ENCODE measurements at places on chromosomes 5 and 9.

DNA sequence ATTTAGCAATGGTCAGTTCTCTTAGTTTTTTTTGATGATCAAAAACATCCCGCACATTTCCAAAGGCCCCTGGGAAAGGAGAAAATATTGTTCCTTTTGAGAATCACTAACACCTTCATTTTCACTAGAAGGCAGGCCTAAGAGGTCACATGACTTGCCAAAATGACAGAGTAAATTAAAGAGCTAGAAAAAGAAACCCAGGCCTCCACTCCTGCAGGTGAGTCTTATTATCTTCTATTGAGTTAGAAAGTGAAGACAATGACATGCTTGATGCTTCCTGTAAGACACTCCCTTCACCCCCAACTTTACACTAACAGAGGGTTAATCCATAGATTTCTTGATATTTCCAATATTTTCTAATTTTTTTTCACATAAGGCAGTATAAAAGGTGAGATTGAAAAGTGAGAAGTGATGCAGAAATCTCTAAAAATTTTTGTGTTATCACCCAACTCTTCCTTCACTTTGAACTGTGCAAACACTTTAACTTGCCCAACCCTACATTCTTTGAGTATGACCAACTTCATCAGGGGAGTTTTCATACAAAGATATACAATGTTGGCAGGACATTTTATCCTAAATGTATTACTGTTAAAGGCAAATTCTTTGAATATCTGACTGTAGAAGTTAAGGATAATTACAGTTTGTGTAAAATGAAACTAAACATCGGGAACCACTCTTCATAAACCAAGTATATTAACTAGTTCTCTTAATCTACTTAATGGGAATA, 57.1 kb downstream of the SUB1 start:
- DNase-seq, result no peak

GRCh38 chr5:170599756-170600155, 95.9 kb downstream of the KCNIP1 start:
- DNase-seq, result no peak

- no peak for DNase-seq
These were observed 231.1 kb upstream of the NUDT12 start for GRCh38 chr5:103793595-103794182.

- DNase-seq, result no peak
These were observed 29.5 kb upstream of the NFIB start for GRCh38 chr9:14343261-14344031.

DNA sequence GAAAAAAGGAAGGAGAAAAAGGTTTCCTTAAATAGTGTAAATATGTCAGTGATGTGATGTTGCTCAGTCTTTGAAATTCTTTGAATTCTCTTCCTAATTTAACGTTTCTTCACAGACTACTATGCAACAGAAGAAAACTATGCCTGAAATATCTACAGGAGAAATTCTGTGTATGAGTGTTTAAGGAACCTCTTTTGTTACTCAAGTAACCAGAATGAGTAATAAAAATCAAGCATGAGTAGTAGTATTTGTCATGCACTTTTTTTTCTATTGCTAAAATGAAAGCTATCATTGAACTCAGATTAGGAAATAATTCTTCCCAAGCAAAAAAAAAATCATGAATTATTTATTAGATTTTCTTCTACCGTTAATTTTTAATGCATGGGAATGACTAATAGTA, 20.3 kb upstream of the THG1L start:
- no peak for DNase-seq

GRCh38 chr5:83927140-83927733, 206.6 kb upstream of the HAPLN1 start:
- DNase-seq, result peak; percentile 7

DNA sequence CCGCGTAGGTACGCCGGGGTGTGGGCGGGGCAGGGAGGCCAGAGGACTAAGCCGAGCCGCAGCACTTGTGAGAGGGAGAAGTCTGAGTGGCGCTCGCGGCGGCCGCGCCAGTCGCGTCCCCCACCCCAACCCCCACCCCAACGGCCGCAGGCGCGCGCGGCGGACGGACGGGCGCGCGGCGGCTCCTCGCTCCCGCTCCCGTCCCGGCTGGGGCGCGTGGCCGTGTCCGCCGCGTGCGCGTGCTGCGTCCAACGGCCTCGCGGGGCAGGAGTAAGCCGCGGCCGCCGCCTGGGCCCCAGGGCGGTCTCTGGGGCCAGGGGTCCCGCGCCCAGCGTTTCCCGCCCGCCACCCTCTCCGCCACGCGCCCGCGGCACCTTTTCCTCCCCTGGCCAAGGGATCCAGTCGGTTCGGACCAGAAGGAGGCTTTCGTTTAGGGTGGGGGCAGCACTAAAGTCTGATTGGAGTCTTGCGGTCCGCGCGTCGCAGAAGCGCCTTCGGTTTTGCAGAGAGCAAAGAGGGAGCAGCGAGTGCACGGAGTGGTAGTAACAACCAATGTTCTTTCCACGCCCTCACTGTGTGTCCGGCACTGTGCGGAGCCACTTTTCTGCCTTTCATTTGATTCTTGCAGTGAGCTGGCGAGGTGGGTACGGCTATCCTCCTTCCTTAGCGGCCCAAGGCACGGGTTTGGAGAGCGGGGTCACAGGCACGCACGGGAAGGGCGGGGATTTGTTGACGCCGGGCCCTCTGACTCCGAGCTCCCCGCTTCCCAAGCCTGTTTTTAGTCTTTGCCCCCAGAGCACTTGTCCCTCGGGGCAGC, 483 bp downstream of the G3BP1 start:
- peak; percentile 38 for DNase-seq

DNA sequence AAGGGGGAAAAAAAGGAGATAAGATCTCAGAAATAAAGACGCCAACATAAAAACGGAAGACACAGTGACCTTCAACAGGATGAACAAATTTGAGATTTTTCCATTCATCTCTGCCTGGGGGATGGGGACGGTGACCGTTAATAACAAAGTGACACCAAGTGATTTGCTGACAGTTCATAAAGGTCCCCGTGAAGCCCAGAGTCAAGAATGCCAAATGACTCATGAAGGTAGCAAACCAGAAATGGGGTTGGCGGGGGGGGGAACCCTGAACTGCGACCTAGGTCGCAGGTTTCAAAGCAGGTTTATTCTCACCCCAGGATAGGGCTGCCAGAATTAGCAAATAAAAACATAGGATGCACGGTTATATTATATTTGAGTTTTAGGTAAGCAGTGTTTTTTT, 21.1 kb upstream of the SHB start:
- no peak for DNase-seq

DNA sequence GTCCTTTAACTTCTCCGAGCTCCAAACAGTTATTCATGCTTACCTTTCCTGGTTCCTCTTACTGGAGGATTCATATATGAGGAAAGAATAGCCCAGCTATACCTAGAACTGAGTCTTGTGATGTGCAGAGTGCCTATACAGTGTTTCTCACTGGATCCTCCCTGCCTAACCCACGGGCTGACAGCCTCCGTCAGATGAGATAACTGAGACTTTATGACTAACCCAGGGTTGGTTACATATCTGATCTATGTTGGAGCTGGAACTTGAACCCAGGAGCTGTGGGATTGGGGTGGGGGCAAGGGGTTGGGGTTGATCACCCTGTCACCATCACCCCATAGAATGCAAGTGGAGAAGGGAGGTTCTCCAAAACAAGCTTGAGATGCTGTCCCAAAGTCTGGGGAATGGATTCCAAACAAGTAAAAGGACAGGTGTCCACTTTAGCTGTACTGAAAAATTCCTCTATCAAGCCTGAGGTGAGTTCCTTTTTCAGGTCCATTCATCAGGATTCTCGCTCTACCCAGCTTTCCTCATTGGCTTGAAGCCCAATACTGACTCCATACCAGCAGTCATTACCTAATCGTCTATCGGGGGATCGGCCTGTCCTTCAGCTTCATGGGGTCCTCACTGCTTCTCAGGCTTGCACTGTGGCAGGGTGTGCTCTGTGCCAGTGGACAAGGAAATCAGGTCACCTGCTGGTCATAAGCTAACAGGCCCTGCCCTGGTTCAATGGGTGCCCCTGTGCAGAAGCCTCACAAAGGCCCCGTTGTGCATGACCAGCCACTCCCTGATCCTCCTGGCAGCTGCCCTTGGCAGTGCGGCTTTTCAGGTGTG, 100.6 kb downstream of the ARHGAP26 start:
- DNase-seq, result no peak

DNA sequence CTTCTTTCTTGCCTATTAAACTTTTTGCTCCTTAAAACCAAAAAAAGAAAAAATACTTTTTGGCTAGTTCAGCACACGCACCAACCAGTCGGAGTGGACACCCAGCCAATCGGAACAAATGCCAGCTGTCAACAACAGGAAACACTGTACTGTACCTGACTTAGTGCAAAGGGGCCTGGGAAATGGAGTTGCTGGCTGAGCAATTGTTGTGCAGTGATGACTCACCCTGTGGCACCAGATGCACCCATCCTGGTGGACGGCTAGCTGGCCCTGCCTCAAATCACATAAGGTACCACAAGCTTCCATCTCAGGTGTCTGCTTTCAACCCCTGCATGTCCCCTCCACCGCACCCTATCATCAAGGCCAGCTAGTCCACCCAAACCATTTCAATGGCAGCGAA, 20.9 kb downstream of the FOXE1 start:
- no peak for DNase-seq

GRCh38 chr5:36728697-36729543, 122.5 kb downstream of the SLC1A3 start:
- DNase-seq, result no peak

DNA sequence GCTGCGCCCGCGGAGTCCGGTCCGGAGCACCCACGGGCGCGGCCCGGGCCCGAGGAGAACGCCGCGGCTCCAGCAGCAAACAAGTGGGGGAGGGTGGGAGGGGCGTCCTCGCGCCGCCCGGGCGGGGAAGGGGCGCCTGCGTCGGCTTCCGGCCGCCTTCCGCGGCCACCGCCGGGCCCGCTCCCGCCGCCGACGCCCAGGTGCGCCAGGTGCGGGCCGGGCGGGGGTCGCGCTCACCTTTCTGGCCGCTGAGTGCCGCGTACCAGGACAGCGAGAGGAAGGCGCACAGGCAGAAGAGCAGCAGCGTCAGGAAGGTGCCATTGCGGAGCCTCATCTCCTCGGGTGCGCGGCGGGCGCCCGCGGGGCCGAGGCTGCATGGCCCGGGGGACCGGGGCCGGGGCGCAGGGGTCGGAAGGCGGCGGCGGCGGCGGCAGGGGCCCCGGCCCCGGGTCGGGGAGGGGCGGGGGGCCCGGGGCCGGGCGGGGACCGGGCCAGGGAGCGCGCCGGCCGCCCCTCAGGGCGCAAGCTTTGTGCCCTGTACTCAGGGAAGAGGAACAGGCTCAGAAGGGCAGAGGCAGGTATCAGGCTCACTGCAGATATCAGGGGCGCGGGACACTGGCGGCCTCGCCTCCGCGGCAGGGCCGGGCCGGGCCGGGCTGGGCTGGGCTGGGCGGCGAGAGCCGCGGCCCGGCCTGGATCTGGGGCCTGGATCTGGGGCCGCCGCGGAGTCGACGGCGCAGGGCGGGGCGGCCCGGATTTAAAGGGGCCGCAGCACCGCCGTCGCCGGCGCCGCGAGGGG, at the start of gene MGAT4B:
Gene MGAT4B (minus strand): TSS at position 617 of the 799 bp plus-strand sequence. CDS start 283 bp downstream, at position 334.
- no peak for DNase-seq

DNA sequence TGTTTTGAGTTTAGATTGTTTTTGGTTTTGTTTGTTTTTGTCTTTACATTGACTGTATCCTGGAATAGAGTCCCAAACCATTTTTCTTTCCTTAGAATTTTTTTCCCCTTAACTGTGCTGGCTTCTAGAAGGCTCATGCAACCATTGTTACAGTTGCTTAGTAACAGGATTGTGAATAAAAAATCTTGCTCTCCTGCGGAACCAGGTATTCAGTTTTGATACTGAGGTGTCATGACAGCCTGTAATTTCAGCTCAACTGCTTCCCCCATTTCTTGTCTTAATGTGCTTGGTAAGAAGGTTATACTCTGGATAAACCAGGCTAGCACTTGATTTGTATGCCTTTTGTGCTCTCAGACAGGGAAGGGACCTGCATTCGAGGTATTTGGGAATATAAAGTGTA, 42.1 kb downstream of the FOCAD start:
- no peak for DNase-seq

GRCh38 chr9:114925039-114925438, 5.4 kb downstream of the TNFSF8 start:
- DNase-seq, result no peak

- peak; percentile 86 for DNase-seq
These were observed 452.0 kb upstream of the ZNF608 start for GRCh38 chr5:125198270-125198974.

DNA sequence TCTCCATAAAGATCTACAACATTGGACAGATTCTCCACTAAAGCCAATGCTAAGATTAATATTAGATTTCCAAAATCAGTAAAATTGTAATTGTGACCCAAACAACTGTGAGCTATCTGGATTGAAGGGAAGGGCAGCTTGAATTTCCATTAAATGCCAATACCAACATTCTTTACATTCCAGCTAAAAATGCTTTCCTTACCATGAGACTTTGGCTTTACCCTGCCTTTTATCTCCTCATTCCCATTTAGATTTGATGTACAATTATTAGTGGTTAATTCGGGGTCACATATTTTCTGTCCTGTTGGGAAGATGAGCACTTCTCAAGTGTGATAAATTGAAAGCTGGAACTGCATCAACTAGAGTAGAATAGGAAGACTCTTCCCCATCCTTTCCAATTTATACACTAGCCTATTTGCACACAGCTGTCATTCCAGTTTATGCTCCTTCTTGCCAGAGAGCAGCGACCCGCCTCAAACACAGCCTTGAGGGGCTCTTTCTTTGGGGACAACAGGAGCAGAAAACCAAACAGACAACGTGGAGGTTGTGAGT, 33.1 kb upstream of the MYOT start:
- no peak for DNase-seq

- no peak for DNase-seq
These were observed 23.1 kb downstream of the NDUFS6 start for GRCh38 chr5:1824109-1824821.

- no peak for DNase-seq
These were observed 31.8 kb downstream of the SPATA31D1 start for GRCh38 chr9:82020331-82020730.

- DNase-seq, result no peak
These were observed 1095.7 kb upstream of the DMAC1 start for GRCh38 chr9:8895106-8895860.

GRCh38 chr9:130028493-130029222, 14.3 kb downstream of the FNBP1 start:
- DNase-seq, result no peak

GRCh38 chr5:81553567-81554212, 159.8 kb upstream of the ACOT12 start:
- no peak for DNase-seq

DNA sequence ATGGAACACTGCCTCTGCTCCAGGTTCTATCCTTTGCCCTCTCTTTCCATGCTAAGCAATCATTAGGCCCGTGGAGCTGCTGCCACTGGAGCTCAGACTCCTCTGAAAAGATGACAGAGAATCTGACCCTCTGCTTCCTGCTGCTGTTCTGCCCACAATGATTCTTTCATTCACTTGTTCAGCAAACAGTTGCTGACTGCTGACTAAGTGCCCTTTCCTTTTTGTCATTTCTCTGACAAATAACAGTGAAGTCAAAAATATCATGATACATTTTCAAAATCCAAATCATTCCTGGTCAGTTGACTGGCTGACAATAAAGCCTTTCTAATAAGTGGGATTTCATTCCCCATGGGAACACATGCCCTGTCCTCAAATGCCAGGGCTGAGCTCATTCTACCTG, 110.1 kb downstream of the SIL1 start:
- no peak for DNase-seq
